ENCODE measurements at places on chromosomes 11 and 22.

- peak; percentile 84 for DNase-seq
Measured at GRCh38 chr11:67584205-67584880, 731 bp downstream of the GSTP1 start.

DNA sequence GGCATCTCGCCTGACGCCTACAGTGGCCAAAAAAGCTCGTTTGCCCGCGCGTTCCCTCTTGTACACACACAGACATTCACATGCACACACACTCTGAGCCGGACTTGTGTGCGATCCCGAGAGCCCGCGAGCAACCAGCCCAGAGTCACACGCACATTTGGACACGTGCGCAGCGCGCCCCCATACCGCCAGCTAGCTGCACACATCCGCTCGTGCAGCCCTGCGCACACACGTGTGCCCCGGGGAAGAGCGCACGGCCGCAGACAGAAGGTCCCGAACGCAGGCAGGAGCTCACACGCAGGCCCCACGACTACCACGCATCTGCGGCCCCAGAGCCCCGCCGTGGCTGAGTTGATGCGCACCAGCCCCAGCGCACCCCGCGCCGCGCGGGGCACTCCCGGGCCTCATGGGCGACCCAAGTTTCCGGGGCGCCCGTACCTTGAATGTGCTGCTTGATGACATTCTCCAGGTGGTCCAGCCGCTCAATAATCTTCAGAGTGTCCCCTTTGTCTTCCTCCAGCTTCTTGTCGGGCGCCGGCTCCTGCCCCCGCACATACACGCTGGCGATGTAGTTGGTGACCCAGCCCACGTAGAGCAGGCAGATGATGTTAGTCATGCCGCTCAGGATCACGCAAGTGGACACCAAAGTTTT is 758 bp downstream of the GALNT18 start:
- DNase-seq: peak; percentile 84

GRCh38 chr11:132734217-132734616 is 798.1 kb downstream of the OPCML start:
- DNase-seq: no peak

- no peak for DNase-seq
Measured at GRCh38 chr22:49324527-49325491, 502.9 kb downstream of the BRD1 start.

- DNase-seq: peak; percentile 68
Measured at GRCh38 chr11:68002575-68002937, 1.3 kb downstream of the UNC93B1 start.

- DNase-seq: no peak
Measured at GRCh38 chr22:25930788-25931310, 188.9 kb downstream of the MYO18B start.

DNA sequence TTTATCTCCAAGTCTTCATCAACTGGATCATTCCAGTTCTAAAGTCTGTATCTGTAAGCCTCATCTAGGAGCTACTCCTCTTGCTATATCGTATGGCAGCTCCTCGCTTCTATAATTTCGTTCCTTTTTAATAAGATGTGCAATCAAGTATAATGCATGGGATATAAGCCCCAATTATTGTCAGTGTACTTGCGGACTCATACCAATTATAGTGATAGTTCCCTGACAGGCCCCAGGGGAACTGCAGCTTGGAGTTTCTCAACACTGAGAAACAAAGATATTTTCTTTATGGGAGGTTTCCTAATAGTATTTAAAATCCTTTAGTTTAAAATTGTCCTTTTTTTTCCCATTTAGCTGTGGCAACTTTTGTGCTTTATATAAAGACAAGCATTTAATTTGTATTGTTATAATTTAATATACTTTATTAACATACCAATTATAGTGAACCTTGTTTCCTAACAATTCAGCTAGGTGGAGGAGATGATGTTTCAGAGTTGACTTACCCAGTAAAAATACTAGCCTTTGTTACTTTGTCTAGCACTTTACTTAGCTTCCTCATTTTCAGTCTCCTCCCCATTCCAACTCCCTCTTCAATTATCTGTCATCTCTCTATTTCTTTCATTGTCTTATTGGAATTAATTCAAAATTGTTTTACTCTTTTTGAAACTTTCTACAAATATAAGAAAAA is 25.3 kb upstream of the DDX17 start:
- DNase-seq: no peak

DNA sequence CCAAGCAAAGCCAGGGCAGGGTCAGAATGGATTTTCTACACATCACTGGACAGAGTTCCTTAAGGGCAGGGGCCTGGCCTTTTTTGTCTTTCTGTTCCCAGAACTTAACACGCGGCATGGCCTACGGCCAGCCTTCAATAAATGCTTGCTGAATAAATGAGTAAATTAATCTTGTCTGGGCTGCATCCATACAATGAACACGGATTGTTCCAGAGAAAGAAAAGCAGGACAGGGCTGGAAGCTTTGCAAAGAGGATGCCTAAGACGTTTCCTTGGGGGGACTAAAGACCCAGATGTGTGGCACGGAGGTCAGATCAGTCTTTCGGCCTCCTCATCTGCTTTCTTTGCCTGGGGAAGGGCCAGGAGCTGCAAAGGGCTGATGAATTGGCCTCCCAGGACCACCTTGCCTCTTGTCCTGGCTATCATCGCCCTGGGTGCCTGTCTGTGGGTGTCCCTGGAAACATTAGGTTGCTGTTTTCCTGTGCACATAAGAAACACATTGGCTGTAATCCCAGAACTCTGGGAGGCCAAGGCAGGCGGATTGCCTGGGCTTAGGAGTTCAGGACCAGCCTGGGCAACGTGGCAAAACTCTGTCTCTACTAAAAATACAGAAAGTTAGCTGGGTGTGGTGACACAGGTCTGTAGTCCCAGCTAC is 20.8 kb upstream of the RFPL3 start:
- DNase-seq: no peak

GRCh38 chr22:36220451-36220921 is 18.8 kb downstream of the APOL2 start:
- DNase-seq: peak; percentile 47

GRCh38 chr11:117724621-117725020 is 72.4 kb downstream of the DSCAML1 start:
- DNase-seq: no peak

GRCh38 chr11:74345420-74345819 is 34.0 kb upstream of the P4HA3 start:
- no peak for DNase-seq

- DNase-seq: no peak
Measured at GRCh38 chr11:123578778-123579481, 75.5 kb downstream of the SCN3B start.

DNA sequence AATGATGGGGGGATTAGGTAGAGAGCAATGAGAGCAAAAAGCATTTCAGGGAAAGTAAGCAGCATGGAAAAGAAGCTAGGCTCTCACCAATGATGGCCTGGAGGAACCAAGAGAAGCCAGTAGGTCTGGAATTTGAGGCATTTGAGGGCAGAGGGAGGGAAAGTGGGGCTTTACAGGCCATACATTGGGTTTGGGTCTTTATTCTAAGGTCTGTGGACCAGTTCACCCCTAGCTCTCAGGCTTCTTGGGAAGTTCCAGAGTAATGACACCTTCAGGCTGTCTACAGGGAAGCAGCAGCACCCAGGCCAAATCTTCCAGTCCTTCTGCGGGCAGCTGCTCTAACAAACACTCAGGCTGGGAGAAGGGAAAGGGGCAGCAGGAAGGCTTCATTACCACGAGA is 29.4 kb downstream of the ARFGAP2 start:
- no peak for DNase-seq

DNA sequence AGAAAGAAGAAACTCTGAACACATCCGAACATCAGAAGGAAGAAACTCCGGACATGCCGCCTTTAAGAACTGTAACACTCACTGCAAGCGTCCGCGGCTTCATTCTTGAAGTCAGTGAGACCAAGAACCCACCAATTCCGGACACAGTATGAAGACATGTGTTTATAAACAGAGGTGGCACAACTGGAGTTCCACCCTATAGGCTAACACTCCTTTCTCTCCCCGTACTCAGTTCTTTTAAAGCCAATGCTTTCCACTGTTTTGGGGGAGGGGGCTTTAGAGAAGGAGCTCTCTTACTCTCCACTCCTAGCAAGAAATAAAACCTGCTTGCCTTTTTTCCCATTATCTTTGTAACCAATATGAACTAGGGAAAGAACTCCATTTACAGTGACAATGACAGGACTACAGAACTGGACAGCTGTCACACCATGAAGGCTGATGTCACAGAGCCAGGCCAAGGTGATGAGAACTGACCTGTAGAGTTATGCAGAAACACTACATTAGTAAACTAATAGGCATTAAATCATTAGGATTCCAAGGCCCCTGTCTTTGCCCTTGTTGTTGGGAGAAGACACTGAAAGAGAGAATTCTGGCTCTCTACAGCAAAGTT is 733 bp downstream of the TRIM5 start:
- DNase-seq: no peak

- no peak for DNase-seq
Measured at GRCh38 chr22:45230026-45230721, 10.5 kb downstream of the KIAA0930 start.

GRCh38 chr11:83895516-83895915 is 609.3 kb upstream of the CCDC90B start:
- DNase-seq: no peak

- DNase-seq: peak; percentile 30
Measured at GRCh38 chr22:26890870-26891269, 233.5 kb downstream of the MIAT start.

DNA sequence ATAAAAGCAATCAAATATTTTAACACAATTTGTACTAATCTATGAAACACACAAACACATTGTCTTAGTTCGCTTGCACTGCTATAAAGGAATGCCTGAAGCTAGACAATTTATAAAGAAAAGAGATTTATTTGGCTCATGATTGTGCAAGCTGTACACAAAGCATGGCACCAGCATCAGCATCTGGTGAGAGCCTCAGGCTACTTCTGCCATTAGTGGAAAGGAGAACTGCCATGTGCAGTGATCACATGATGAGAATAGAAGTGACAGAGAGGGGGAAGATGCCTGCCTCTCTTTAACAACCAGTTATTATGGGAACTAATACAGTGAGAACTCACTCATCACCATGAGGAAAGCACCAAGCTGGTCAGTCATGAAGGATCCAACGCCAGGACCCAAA is 105.1 kb downstream of the GUCY1A2 start:
- no peak for DNase-seq

DNA sequence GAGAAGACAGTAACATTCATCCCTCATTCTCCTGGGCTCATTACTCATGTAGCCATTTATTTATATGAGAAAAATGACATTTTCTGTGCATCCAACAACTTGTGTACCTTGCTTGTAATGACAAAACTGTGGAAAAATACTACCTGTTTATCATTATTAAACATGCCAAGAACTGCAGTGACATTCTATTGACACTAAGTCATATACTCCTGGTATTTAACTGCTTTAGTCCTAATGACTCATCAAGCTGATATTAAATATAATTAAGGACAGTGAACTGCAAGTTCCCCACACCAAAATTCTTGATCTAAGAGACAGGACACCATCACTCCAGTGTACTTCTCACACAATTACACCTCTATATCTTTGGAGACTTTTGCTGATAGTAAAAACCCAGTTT is 1328.7 kb upstream of the RAG2 start:
- no peak for DNase-seq

GRCh38 chr11:128551611-128552335 is 35.6 kb downstream of the ETS1 start:
- DNase-seq: no peak

GRCh38 chr22:17140022-17140421 is 18.9 kb upstream of the TMEM121B start:
- DNase-seq: no peak

DNA sequence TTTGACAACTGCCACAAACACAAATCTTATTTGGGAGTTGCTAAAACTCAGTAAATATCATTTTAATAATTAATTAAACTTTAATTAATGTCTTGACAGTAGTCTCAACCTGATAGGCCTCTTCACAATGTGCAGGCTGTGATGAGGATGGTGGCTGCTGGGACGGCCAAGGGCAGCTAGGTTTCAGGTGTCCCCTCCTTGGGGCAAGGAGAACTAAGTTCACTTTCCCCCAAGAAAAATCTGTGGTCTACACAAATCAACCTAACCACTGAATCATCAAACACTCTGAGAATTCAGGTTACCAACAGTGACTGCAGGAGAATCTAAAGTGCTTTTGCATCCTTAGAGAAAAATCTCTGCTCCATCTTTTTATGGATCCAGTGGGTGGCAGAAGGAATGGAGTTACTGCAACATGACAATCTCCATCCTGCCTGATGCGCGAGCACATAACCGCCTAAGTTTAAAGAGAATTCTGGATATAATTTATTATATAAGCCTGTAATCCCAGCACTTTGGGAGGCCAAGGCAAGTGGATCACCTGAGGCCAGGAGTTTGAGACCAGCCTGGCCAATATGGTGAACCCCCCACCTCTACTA is 289.7 kb downstream of the KIRREL3 start:
- no peak for DNase-seq

- DNase-seq: peak; percentile 18
Measured at GRCh38 chr11:125224391-125225021, 60.0 kb downstream of the PKNOX2 start.

DNA sequence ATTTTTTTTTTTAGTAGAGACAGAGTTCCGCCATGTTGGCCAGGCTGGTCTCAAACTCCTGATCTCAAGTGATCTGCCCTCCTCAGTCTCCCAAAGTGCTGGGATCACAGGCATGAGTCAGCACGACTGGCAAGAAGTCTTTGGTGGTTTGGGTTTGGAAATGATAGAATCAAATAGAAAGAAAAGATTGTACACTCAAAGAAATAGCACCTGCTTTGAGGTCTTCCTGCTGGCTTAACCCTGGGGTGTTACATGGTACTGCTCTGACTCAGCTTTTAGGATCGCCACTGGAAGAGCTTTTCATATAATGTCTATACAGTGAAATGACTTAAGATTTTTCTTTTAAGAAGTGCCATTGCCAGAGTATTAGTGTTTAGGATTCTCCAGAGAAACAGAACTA is 50.2 kb downstream of the JAM3 start:
- no peak for DNase-seq

GRCh38 chr11:23252426-23252825 is 392.2 kb upstream of the CCDC179 start:
- no peak for DNase-seq

DNA sequence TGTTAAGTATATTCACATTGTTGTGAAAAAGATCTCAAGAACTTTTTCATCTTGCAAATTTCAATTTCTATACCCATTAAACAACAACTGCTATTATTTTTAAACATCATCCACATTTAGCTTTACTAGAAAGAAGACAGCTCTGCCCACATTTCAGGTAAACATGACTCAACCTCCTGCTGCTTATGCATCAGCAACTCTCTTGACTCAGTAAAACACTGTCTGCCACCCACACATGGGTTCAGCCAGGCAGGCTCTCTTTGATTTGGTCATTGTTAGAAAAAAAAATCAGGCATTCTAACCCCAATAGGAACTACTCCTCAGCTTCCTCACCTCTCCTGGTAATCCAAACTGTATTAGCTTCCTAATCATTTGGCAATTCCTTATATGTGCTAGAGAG is 5.1 kb upstream of the ENDOD1 start:
- DNase-seq: peak; percentile 49

- DNase-seq: no peak
Measured at GRCh38 chr22:20282901-20283673, 15.0 kb upstream of the RTN4R start.

DNA sequence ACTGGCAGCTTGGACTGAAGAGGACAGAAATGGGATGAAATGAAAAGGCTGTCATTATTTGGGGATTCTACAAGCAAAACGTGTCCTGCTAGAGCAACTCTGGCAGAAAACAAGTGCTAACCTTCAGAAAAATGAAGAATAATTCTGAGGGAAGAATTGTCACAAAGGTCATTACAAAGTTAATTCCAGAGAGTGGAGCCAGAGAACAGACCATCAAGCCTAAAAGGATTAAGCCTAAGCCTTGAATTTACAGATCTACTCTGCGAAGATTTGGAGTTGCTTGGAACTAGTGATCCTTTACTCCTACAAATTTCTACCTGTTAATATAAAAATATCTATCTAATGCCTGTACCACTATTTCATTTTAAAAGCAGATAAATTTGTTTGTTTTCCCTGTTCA is 1077.3 kb upstream of the CNTN5 start:
- no peak for DNase-seq
